MCF 10A (cell line): ENCODE measurements at places on chromosomes 5 and 9. TPM values are rescaled to one million over a fixed set of nuclear protein-coding genes. Genes with fewer than 3 reads are reported as not detected.

- DNase-seq, result no peak
Observed at GRCh38 chr9:109989296-109989695, 209.3 kb downstream of the PALM2AKAP2 start.

GRCh38 chr9:86723346-86723745, 224.0 kb downstream of the GAS1 start:
- DNase-seq, result no peak

Gene PCDHGC5
- total RNA-seq, result 0.61 and 0.69 TPM in 2 replicates

Gene AIF1L
- total RNA-seq, result 2.6 and 4.1 TPM in 2 replicates
